ENCODE measurements at places on chromosomes 11 and 22. TPM values are rescaled to one million over a fixed set of nuclear protein-coding genes. Genes with fewer than 3 reads are reported as not detected.

Gene EFCAB6
- total RNA-seq = 3.0 TPM

Gene MMP12
- total RNA-seq = not detected

Gene PANX2
- total RNA-seq = 0.65 TPM

Gene DSCAML1
- not detected for total RNA-seq

Gene RSF1
- 22.9 TPM for total RNA-seq

Gene TRIM66
- 5.8 TPM for total RNA-seq

Gene PGA5
- not detected for total RNA-seq

Gene SLC25A18
- 0.16 TPM for total RNA-seq

Gene CHRM1
- not detected for total RNA-seq

Gene OR52R1
- not detected for total RNA-seq

Gene FOLR3
- not detected for total RNA-seq

Gene MAJIN
- total RNA-seq = not detected

Gene SERPIND1
- not detected for total RNA-seq

Gene P2RY6
- total RNA-seq = not detected

Gene CRYBB3
- total RNA-seq = not detected

Gene PRAME
- total RNA-seq = not detected

Gene MAP6
- total RNA-seq = 0.72 TPM

Gene TOM1
- total RNA-seq = 37.0 TPM

Gene CHKA
- total RNA-seq = 16.2 TPM

Gene XKR3
- total RNA-seq = not detected

Gene AP1B1
- 63.7 TPM for total RNA-seq

Gene MIAT
- 0.39 TPM for total RNA-seq

Gene TECTA
- total RNA-seq = 1.2 TPM

Gene MRGPRF
- total RNA-seq = 25.2 TPM

Gene B4GALNT4
- 50.0 TPM for total RNA-seq

Gene OR52I1
- not detected for total RNA-seq

Gene GLYATL1
- total RNA-seq = 0.26 TPM

Gene TRPC6
- total RNA-seq = 2.2 TPM

Gene C11orf86
- not detected for total RNA-seq

Gene MRE11
- total RNA-seq = 8.5 TPM

Gene FOXR1
- not detected for total RNA-seq

Gene PPFIBP2
- total RNA-seq = 3.0 TPM

Gene SCUBE1
- 2.4 TPM for total RNA-seq

Gene C11orf21
- not detected for total RNA-seq

Gene ARVCF
- 13.3 TPM for total RNA-seq

Gene MGAT3
- 2.1 TPM for total RNA-seq

Gene GPHA2
- not detected for total RNA-seq

Gene GLB1L2
- total RNA-seq = 0.13 TPM

Gene TRIM51G
- not detected for total RNA-seq

Gene RIBC2
- total RNA-seq = 1.4 TPM

Gene MS4A12
- not detected for total RNA-seq

Gene BLID
- total RNA-seq = 0.39 TPM

Gene SPTBN2
- 0.88 TPM for total RNA-seq

Gene C22orf23
- 3.0 TPM for total RNA-seq

Gene LRRC4C
- 0.52 TPM for total RNA-seq

Gene LRRC74B
- not detected for total RNA-seq

Gene OR8G1
- total RNA-seq = not detected

Gene OLFML1
- total RNA-seq = 0.39 TPM

Gene UCP3
- total RNA-seq = 0.26 TPM

Measured in epithelial cell of alveolus of lung (primary cell).